Activated naive CD8-positive, alpha-beta T cell treated with anti-CD3 and anti-CD28 coated beads for 36 hours (primary cell): ENCODE measurements at places on chromosomes 3 and 15. TPM values are rescaled to one million over a fixed set of nuclear protein-coding genes. Genes with fewer than 3 reads are reported as not detected.

DNA sequence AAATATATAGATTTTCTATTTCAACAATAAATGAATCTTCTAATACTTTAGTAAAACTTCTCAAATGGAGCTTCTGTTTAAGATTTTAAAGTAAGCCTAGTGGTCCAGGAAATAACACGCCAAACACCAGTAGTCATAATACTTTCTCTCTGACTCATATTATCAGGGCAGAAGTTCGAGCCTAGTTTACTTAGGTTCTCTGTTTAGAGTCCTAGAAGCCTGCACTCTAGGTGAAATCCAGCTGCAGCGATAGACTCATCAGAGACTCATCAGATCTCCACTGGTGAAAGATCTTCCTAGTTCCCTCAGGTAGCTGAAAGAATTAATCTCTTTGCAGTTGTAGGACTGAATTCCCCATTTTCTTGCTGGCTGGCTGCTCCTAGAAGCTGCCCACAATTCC lies 552.5 kb upstream of the ROBO2 start:
- no peak for DNase-seq

The DGKG gene
- total RNA-seq = 0.58 TPM

The CLDN16 gene
- not detected for total RNA-seq

DNA sequence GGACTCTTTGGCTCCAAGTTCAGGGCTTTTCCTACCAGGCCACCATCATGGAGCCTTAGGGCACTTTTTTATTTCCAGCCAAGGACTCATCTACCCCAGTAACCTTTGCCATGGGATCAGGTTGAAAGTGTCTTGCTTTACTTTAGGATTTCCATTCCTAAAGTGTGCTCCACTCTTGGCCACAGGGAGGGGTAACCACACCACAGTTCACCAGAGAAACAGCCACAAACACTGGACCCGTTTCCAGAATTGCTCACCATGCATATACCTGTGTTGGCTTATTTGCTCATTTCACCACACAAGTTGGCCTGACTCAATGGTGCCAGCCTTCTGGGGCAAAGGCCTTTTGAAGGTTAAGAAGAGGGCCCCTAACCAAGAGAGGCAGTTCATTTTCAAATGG lies 70.6 kb upstream of the RAD18 start:
- DNase-seq = no peak

The MITF gene
- total RNA-seq = 0.06 TPM

DNA sequence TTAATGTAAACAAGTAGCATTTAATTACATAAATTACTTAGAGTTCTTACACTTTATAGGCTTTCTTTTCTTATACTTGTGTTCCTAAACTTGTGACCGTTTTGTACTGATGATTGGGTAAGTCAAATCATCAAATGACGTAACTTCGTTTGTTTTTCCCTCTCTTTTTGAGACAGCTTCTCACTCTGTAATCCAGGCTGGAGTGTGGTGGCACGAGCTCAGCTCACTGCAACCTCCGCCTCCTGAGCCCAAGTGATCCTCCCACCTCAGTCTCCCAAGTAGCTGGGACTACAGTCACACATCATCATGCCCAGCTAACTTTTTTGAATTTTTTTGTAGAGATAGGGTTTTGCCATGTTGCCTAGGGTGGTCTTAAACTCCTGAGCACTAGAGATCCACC lies 226.0 kb downstream of the TCF12 start:
- DNase-seq = no peak

The TFG gene
- total RNA-seq = 61.3 TPM

DNA sequence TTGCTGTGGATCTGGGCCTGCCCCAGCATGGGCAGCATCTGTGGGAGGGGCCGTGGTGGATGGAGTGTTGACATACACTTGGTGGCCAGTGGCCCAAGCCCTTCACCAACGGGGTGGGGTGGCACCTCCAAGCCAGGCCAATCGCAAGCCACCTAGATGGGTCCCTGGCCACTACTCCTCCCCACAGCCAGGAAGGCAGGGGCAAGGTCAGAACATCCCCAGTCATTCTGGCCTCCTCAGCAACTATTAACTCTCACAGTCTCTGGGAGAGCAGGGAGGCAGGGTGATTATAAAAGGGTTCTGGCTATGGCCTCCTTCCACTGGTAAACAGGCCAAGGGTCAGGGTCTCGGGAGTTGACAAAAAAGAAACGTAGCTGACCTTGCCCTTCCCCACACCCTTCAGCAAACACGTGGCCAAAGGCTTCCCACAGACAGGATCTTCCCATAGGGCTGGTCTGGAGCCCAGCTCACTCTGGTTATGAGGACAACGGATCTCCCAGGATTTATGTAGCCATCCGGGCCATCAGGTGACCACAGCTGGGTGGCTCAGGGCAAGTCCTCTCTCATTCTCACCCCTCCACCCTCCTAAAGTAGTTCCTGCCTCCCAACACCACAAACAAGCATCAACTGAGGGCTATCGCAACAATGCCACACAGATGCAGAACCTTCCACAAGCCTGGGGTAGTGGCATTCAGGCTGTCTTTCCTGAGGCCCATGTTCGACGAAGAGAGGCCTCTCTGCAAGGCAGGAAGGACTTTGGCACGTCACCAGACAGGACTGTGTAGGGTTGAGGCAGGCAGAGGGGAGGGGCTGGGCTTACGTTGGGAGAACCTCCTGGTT lies 18.9 kb downstream of the TLE3 start:
- no peak for DNase-seq

The KLHL6 gene
- total RNA-seq = 26.8 TPM

DNA sequence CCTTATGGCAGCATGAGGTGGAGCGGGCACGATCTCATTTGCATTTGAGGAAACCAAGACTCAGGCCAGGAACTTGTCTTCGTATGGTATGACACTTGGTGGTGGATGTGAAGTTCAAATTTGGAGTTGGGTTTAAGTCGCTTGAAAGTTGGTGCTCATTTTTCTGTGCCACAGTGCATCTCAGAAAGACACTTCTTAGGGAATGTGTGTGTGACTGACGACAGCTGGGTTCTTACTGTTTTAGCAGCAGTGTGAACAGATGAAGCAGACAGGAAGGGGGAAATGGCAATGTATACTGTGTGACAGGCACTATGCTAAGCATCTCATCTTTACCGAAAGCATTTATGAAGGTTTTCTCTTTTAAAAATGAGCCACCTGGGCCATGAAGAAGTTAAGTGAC lies 75.4 kb downstream of the SEC22A start:
- DNase-seq = no peak

DNA sequence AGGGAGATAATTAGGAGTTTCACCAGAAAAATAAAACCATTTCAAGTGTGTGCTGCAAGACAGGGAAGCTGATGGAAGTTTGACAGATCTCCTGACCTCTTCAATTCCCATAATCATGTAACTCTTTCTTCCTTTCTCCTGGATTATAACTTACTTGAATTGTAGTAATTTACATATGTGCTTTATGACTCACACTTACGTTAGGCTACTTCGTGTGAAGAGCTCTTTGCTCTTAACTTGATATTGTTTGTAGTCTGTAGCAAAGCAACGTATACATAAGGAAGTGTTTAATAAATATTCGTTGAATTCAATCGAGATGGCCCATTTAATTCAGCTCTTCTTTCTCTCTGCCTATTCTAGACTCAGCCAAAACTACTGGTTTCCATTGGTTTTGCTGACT lies 23.5 kb downstream of the ROBO2 start:
- DNase-seq = no peak

DNA sequence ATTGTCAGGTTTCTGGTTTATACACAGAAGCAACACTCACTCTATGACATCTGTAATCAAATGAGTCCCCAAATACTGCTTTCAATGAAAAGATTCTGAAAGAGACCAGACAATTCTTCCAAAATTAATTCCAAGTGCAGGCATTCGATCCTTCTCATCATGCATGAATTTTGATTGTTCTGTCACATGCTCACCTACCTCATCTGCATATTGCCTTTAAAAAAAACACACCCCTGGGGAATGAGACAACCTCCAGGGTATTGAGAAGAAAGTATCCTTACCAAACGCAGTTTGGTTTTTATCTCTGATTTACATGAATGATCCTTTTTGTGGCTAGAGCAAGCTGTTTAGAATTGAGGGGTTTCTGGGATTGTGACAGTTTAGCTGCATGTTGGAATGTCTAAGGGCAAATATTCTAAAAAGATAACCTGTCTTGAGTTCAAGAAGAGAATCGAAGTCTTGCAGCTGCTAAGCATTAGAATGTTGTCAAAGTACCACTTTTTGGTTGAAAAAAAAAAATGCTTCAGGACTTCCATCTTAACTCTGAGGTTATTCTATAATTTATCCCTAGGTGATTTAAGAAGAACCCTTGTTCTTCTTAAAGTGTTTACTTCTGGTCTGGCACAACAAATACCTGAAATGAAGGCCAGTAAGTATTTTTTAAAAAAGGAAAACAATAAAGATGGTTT lies 653.1 kb downstream of the RBMS3 start:
- DNase-seq = no peak

DNA sequence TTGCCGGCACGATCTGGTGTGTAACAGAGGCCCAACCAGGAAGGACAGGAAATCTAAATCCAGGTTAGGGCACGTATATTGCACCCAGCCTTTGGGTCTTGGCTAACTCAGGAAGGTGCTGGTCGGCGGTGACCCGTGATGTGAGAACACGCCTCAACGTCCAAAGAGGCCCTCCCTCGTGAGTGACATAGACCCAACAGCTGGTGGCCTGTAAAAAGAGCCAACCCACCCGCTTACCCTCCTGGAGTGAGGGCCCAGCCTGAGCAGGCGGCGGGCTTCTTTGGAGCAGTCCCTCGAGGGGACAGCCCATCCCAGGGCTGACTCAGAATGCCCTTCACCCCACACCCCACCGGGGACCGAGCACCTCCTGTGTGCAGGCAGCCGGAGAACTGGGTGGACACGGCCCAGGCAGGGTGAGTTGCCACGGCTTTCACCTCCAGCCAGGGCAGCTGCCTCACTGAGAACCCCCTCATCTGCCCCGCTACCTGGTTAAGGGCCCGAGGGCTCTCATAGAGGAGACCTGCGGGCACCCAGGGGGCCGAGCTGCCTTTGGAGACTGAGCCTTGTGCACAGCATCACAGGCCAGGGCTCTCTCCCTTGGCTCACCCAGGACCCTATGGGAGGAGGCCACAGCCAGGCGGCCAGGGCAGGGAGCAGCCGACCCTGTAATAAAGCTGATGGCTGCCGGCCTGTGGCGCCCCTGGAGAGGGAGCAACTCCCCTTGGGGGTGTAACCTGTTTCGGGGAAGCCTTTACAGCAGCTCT lies 41.8 kb downstream of the ZNF710 start:
- no peak for DNase-seq

DNA sequence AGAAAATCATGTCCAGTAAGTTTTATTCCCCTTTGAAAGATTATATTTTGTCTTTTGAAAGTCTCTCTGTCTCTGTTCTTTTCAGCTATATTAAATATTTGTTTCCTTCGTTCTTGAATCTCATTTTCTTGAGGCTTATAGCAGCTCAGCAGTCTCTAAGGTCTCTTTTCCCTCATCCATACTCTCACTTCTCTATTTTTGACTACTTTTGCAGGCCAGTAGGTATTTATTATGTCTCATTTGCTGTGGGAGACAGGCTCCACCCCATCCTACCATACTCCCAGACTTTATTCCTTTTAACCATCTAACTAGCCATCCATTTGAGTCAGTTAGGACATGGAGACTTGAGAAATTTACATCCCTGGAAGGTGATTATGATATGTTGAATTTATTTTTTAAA lies 71.0 kb downstream of the FILIP1L start:
- no peak for DNase-seq

DNA sequence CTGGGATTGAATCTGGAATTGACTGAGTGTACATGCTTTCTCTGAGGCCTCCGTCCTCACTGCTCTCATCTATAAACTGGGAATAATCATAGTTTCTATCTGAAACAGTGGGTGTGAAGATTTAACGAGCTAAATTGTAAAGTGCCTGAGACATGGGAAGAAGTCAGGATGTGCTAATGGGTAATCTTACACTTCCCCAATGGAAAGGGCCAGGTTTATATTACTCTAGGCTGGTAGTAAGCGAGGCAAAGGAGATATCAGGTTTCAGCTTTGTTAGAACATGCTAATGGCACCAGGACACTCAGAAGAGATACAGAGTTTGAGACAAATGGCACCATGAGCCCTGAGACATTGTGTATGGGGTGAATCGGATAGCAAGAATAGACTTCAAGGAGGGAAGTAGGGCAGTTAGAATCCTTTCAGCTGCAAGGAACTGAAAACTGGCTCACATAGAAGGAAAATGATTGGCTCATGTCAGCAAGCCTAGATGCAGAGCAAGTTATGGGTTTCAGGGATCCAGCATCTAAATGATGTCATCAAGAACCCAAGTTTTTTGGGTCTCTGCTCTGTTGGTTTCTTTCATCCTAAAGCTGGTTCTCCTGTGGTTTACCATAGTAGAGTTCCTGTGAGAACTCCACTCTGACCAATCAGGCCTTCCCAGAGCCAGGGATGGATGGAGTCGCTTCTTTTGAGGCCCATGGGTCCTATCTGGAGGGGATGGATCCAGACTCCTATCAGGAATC lies 21.8 kb downstream of the FLNB start:
- DNase-seq = no peak

GRCh38 chr15:99114511-99115299 lies 9.8 kb downstream of the SYNM start:
- DNase-seq = no peak

GRCh38 chr15:32842081-32842480 lies 124.3 kb downstream of the GREM1 start:
- DNase-seq = no peak

DNA sequence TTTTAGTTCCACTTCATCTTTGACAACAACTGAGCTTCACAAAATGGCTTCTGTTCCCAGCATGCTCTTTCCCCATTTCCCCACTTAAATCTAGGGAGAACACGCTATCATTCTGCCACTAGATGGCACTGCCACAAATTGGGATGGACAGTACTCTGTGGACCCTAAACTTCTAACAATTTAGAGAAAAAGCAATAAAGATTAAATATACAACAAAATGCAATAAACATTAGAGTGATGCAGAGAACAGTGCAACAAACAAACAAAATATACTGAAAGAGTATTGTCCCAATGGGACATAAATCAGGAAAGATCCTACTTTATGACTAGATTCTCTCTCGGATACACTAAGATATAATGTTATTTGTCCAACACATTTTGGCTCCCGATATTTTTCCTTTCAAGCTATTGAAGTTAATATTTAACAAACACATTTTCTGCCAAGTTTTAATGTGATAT lies 169.7 kb upstream of the TMCO5A start:
- DNase-seq = peak; percentile 10

- no peak for DNase-seq
Measured at GRCh38 chr3:149087208-149087607, 875 bp upstream of the HLTF start.

DNA sequence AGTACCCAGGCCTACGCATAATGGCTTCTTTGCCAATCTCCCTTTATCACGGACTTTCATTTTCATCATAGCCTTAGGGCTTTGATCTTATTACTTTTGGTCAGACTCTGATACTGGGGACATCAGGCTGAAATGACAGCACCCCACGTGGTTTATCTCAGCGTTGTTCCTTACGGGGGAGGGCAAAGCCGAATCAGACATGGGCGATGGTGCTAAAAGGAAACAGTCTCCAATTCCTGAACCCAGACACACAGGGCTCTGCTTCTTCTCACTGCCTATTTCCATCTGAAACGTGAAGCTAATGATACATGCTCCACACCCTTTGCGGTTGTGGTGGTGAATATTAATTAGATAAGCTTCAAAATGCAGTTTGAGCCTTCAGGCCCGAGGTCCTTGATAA lies 59.4 kb upstream of the CD47 start:
- DNase-seq = no peak

GRCh38 chr3:9862391-9863057 lies 17.5 kb downstream of the CIDEC start:
- DNase-seq = peak; percentile 54
